ENCODE measurements at places on chromosomes 11 and 22. TPM values are rescaled to one million over a fixed set of nuclear protein-coding genes. Genes with fewer than 3 reads are reported as not detected.

GRCh38 chr22:43441751-43442150 lies 29.9 kb downstream of the MPPED1 start:
- H3K36me3 ChIP-seq: no peaks in the 10 kb centered on the region
- no peak for DNase-seq
- H3K27me3 ChIP-seq: peaks cover under 1% of the 10 kb centered on the region
- H3K4me3 ChIP-seq: no peak overlapping the region

DNA sequence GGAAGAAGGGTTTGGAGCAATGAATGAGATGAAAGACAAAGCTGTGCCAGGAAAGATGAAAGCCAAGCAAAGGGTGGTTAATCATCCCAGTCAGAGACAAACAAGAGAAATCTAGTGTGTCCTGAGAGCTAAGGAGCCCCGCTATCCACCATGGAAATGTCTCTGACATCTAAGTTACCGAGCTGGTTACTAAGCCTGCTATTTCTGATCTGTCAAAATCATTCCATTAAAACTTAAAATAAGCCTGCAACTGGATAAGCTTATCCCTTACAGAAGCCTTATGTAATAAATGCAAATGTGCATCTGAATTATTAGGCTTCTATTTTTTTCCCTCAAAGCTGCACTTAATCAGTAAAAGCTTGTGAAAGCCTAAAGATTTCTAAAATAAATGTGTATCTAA lies 22.1 kb upstream of the SESN3 start:
- H3K4me3 ChIP-seq: no peak overlapping the region
- H3K27ac ChIP-seq: no peak overlapping the region
- DNase-seq: no peak

- no peak for DNase-seq
- H3K27me3 ChIP-seq: no peaks in the 10 kb centered on the region
- no peaks in the 10 kb centered on the region for H3K36me3 ChIP-seq
- no peak overlapping the region for H3K27ac ChIP-seq
- no peak overlapping the region for H3K4me3 ChIP-seq
Measured at GRCh38 chr11:95444309-95445241, 213.6 kb upstream of the SESN3 start.

GRCh38 chr22:28369854-28370253 lies 309.8 kb downstream of the TTC28 start:
- H3K4me1 ChIP-seq: peaks cover 24% of the 10 kb centered on the region
- no peaks in the 10 kb centered on the region for H3K36me3 ChIP-seq
- H3K27ac ChIP-seq: no peak overlapping the region
- H3K4me3 ChIP-seq: no peak overlapping the region
- DNase-seq: no peak
- no peaks in the 10 kb centered on the region for H3K27me3 ChIP-seq

DNA sequence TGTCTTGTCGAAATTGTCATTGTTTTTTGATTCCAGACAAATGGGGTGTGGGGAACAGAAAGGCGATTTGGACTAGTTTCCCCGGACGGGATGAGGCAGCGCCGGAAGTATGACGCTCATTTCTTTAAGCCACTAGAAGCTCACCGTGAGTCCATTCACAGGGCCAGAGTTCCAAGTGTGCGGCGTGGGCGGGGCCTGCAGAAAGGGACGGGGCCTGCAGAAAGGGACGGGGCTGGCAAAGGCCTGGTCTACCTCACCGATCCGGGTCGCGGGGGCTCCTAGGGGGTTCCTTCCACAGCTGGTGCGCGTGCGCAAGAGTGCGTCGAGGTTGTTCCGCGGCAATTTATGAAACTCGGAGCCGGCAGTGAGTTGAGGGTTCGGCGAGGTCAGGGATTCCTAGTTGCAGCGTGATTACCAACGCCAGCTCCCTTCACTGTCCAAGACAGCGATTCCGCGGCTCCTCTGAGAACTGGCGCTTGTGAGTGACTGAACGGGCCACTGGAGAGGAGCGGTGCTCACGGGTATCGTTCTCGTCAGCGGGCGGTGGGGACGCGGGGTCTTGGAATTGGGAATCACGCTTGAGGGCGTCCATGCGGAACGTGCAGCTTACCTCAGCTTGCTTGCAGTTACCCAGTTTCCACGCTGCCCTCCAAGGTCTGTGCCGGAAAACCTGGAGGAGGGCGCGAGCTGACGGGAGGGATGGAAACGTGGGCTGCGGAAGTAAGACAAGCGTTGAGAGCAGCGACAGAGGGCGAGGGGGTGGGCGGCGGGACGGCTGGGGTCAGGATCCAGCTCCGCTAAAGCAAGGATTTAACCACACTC lies at the start of gene ZNF215:
Gene ZNF215, plus strand, starts transcription at position 219 of the 822 bp plus-strand sequence. CDS start 5,847 bp downstream, outside the sequence.
- DNase-seq: peak; percentile 38
- no peaks in the 10 kb centered on the region for H3K36me3 ChIP-seq
- H3K4me1 ChIP-seq: peaks cover 11% of the 10 kb centered on the region
- no peaks in the 10 kb centered on the region for H3K27me3 ChIP-seq
- H3K27ac ChIP-seq: no peak within 1 kb of the TSS

DNA sequence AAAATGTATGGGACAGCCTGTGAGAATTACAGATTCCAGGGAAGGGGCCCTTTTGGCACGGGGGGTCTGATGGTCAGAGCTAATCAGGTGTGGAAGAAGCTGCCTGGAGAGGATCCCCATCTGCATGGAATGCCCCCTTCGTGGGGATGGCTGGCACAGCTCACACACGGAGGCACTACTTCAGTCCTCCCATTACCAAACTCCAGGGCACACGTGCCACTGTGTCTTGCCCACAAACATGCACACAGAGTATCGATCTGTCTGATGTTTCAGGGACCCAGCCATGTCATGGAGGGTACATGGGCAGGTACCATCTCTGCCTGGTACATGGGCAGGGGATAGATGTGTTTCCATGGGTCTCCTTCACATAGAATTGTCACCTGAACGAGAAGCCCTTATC lies 14.7 kb downstream of the KCNQ1OT1 start:
- H3K27ac ChIP-seq: no peak overlapping the region
- peaks cover 11% of the 10 kb centered on the region for H3K4me1 ChIP-seq
- DNase-seq: no peak
- H3K36me3 ChIP-seq: peaks cover 23% of the 10 kb centered on the region

- H3K27me3 ChIP-seq: no peaks in the 10 kb centered on the region
- peaks cover 7% of the 10 kb centered on the region for H3K4me1 ChIP-seq
- DNase-seq: no peak
- H3K36me3 ChIP-seq: no peaks in the 10 kb centered on the region
- H3K27ac ChIP-seq: no peak overlapping the region
Measured at GRCh38 chr11:17229481-17230152, 21.8 kb upstream of the PIK3C2A start.

DNA sequence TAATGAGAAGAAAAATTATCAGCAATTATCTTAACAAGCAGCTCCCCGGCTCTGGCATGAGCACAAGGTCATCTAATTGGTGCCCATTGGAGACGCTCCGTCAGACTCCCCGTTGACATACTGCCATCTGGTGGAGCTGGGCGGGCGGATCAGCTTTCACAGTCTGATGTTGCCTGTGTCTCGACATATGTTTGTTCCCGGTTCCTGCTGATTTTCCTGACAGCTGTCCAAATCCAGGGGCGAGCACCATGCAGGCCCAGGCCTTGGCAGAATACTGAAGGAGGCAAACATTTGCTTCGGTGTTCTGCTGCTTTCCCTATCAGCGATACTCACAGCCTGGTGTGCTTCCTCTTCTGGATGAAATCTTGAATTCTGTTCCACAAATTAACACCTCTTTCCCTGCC lies 43.8 kb upstream of the BARX2 start:
- peaks cover 10% of the 10 kb centered on the region for H3K4me1 ChIP-seq
- no peak overlapping the region for H3K4me3 ChIP-seq
- H3K27ac ChIP-seq: no peak overlapping the region

DNA sequence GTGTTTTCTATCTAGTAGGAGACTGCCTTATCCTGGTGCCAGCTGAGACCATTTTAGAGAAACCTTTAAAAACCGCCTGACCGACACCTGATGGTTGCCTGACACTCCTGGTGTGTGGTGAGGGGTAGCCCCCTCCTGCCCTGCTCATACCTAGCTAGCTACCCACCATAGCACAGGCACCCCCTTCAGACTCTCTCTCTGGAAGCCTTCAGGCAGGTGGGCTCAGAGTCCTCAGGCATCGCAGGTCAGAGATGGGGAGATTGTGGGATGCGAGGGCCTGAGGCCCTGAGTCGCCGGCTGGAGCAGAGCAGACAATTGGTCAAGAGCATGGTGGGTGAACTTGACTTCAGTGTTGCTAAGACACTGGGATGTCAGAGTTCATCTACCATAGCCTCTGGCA lies 424.6 kb downstream of the BRD1 start:
- H3K36me3 ChIP-seq: no peaks in the 10 kb centered on the region
- H3K4me1 ChIP-seq: no peaks in the 10 kb centered on the region
- DNase-seq: no peak
- no peak overlapping the region for H3K4me3 ChIP-seq
- H3K27ac ChIP-seq: no peak overlapping the region

DNA sequence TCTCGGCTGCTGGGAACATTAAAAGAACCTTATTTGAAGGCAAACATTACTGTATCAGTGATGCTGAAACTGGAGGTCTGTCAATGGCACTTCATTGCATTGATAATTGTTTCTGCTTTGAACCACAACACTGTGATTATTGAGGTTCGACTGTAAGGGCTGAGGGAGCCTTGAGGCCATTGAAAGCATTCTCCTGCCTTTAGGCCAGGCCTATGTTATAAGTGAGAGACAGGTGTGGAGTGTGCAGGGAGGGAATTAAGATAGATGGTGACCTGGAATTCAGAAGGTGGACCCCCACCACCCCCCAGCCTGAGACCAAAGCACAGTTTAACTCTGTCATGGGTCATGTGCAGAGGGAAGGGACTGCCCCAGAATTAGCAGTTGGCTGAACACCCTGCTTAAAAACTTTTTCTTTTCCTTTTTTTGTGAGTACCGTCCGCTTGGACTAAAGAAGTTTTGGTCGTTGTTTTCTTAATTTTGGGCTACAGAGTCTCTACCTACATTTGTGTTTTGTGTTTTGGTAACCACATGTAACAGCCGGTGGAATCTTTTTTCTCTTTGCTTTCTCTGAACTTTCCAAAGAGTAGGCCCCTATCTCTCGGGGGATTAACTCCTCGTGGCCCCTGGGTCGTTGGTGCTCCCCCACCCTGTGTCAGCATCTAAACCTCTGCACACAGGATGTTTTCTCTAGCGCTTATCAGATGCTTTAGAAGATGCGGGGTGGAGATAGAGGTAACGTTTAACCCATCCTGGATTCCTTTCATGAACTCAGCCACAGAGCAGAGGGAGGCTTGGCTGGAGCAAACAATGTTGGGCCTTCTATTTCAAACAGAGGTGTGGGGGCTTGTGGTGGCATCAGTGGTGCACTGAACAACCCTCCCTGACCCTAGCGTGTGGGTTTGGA lies 43.7 kb downstream of the ZBTB16 start:
- DNase-seq: no peak
- H3K36me3 ChIP-seq: no peaks in the 10 kb centered on the region
- peaks cover 22% of the 10 kb centered on the region for H3K4me1 ChIP-seq
- H3K27ac ChIP-seq: no peak overlapping the region

DNA sequence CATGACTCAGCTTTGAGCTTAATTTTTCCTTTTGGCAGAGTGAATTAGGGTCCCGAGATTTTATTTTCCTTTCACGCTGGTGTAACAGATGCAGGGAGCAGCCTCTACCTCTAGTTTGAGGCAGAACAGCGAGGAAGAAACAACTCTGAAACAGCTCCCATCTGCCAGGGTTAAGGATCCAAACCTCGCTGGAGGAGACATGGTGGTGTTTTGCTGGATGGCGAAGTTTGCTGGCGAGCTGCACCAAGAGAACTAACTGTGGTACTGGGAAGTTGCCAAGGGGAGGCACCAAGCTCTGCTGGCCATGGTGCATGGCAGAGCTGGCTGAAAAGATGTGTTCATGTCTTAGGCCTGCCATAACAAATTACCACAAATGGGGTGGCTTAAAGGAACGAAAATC lies 7.6 kb upstream of the ALKBH3 start:
- H3K27me3 ChIP-seq: peaks cover 34% of the 10 kb centered on the region
- DNase-seq: no peak
- no peak overlapping the region for H3K27ac ChIP-seq
- H3K4me1 ChIP-seq: peaks cover 21% of the 10 kb centered on the region

DNA sequence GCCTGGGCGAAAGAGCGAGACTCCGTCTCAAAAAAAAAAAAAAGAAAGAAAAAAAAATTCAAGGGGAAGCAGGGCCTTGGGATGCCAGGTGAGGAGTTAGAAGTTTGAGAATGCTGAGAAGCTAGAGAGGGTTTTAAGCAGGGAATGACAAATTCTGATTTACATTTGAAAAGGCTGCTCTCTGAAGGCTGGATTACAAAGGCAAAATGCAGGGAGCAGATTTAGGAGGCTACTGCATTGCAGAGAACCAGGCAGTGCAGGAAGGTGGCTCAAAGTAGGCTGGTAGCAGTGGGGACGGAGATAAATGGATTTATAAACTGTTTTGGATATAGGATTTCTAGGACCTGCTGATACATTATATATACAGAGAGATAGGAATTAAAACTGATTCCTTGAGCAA lies 66.6 kb downstream of the KCNC1 start:
- no peaks in the 10 kb centered on the region for H3K27me3 ChIP-seq
- H3K27ac ChIP-seq: no peak overlapping the region
- no peaks in the 10 kb centered on the region for H3K4me1 ChIP-seq
- no peak for DNase-seq
- H3K36me3 ChIP-seq: no peaks in the 10 kb centered on the region

DNA sequence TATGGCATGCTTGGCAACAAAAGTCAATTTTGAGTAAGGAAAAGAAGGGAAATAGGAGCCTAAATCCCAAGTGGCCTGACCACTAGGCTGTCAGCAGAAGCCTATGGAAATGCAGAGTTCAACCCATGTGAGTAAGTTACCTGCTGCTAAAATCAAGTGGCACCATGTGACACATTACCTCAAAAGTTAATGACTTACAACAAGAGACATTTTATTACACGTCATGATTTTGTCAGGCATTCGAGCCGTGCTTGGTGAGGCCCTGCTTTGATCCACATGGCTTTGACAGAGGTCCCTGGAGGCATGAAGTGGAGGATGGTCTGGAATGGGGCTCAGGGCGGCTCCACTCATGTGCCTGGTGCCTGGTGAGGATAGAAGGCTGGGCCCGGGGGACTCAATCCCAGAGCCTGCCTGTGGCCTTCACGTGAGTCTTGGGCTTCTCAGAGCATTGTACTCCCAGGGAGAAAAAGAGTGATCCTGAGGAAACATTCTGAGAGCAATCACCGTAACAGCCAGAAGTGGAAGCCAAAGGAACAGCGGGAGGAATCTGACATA lies 339.1 kb upstream of the B3GAT1 start:
- no peaks in the 10 kb centered on the region for H3K4me1 ChIP-seq
- H3K27ac ChIP-seq: no peak overlapping the region
- no peaks in the 10 kb centered on the region for H3K27me3 ChIP-seq
- H3K36me3 ChIP-seq: no peaks in the 10 kb centered on the region

GRCh38 chr22:22827187-22827939 lies 60.3 kb upstream of the IGLL5 start:
- H3K36me3 ChIP-seq: no peaks in the 10 kb centered on the region
- H3K27ac ChIP-seq: no peak overlapping the region

The CHRM1 gene
- polyA plus RNA-seq: not detected

The GAS2L1 gene
- polyA plus RNA-seq: 14.9 TPM

The SLC22A25 gene
- polyA plus RNA-seq: not detected

The PLEKHB1 gene
- polyA plus RNA-seq: 0.88 TPM
